ENCODE measurements at places on chromosomes 13 and 19.

DNA sequence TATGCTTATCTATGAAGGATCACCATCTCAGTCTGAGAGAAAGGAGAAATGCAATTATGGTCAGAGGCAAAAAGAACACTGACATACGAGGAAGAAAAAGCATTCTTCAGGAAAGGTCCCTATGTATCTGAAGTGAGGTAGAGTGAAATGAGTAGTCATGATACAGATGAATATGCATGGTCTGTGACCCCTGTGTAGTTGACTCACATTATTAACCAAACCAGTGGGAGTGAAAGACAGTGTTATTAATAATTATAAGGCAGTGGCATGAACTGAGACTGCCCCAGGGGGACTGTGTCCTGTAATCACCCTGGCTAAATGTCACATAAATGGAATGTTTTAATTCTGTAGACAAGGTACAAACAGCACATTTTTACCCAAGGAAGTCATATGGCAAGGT lies 1320.2 kb upstream of the PCDH9 start:
- DNase-seq = no peak

- DNase-seq = no peak
Observed at GRCh38 chr13:100447831-100448230, 140.8 kb downstream of the GGACT start.

GRCh38 chr19:33508941-33509614 lies 12.5 kb downstream of the PEPD start:
- DNase-seq = no peak

DNA sequence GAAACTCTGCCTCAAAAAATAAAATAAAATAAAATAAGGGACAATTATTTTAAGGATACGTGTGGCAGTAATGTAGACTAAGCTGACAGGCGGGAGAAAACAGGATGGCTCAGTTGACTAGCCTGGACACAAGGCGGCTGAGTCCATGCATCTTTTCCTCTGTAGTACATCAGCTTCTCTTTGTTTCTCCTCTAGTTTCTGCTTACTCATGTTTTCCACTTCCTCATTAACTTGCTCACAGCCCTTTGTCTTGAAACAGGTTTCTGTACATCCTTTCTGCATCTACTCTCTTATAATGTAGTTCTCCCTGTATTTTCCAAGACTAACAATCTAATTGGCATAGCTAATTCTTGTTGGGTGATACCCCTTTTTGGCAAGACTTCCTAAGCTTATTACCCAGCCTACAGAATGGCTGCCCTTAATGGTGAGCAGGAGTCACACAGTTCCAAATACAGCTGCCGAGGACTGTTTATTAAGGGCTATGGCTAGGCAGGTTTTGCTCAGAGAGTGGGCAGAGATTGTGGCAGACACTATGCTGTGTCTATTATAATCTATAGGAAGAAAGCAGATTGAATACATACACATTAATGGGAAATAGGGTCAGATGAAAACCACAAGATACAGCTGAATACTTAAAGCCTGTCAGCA lies 58.7 kb upstream of the KLF5 start:
- DNase-seq = no peak

DNA sequence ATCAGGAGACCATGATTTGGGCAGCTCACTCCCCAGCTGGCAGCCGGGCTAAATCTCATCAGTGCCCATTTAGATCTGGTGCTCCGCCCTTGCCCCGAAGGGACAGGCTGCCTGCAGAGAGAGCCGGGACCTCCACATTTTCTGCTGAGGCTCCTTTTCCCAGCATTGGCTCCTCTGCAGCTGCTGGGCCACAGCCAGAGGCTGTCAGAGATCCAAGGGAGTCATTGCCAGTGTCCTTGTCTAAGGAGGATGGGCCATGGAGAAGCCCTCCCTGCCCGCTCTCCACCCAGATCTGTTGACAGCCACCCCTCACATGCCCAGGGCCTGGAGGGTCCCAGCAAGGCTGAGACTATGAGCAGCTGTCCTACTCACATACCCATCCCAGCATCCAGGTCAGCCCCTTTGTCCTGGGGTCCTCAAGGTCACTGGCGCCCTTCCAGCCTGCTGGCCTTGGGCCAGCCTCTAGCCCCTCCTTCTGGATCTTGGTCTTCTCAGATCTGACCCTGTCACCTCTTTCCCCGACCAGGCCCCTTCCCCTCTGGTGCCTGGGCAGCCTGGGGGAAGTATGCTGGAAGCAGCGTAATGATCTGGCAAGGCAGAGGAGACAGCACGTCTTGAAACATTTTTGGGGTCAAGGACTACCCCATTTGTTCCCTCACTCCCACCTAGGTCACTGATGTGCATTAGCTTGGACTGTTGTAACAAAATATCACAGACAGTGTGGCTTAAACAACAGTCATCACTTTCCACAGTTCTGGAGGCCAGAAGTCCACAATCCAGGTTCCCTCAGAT lies 7.9 kb downstream of the PIN1 start:
- DNase-seq = no peak

- DNase-seq = no peak
Observed at GRCh38 chr13:110546378-110546777, 15.1 kb downstream of the RAB20 start.

DNA sequence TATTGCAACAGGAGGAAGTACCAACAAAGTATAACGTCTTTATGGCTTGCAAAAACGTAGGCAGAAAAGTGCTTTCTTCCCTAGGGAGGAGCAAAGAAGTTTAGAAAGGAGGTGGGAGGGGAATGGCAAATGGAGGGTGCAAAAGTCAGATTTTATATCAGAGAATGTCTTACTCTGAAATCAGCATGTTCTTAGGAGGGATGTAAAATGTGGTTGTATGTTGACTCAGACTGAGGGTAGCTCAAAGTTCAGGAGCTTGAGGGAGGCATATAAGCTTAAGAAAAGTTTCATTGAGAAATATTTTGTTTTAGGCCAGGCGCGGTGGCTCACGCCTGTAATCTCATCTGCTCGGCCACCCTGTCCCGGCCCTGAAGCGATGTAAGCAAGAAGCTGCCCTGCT lies 1.7 kb downstream of the ZNF90 start:
- DNase-seq = no peak

- no peak for DNase-seq
Observed at GRCh38 chr13:60332682-60333081, 64.3 kb upstream of the TDRD3 start.

DNA sequence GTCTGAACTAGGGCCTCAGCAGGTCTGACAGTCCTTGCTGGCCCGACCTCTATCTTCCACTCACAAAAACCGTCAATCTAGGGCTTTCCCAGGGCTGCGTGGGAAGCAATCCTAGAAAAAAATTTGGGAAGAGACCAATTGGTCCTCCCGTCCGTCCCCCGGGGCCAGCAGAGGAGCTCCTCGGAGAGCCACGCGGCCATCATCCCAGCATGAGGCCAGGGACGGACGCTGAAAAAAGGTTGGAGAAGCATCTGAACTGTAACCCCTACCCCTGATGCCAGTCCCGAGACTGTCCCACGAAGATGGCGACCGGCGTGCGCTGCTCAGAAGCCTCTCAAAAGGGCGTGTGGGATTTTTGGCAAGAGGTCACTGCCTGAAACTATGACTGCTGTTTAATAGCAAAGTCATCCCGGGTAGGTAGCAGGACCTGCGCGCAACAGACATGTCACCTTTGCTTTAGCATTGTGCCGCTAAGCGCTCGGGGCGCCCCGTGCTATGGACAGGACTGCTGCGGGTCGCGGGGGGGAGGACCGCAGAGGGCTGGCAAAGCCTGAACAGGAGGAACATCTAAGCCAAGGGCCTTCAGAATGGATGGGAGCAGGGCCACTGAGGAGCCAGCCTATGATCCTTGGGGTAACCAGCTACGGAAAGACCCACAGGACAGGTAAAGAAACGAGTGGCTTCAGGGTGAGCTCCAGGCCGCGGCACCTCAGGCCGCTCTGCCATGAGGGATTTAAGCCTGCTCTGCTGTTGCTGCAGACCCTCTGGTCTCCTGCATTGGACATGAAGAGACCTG lies 10.6 kb downstream of the AKAP8 start:
- DNase-seq = no peak

DNA sequence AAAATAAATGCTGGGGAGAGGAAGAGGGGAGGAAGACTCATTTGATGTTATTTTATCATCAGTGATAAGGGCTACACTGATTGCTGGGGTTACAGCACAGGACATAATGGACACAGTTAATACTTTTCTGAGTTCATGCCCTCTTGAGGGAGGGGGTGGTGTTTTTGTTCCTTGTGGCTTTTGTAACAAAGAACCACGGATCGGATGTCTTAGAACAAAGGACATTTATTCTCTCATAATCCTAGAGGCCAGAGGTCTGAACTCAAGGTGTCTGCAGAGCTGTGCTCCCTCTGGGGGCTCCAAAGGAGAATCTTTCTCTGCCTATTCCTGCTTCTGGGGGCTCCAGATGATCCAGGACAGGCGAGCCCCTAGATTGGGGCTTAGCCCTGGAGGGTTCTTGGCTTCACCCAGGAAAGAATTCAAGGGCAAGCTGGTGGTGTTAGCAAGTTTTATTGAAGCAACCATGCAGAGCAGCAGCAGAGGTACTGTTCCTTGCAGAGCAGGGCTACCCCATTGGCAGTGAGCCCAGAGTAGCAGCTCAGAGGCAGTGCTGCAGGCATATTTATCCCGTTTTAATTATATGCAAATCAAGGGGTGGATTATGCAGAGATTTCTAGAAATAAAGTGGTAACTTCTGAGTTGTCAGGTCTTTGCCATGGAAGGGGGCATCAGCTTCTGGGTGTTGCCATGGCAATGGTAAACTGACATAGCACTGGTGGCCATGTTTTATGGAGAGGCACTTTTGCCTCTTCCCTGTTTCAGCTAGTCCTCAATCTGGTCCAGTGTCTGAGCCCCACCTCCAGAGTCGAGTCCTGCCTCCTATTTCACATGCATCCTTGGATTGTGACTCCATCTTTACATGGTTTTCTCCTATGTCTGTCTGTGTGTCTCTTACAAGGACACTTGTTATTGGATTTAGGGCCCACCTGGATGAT lies 18.0 kb downstream of the VAV1 start:
- DNase-seq = no peak

DNA sequence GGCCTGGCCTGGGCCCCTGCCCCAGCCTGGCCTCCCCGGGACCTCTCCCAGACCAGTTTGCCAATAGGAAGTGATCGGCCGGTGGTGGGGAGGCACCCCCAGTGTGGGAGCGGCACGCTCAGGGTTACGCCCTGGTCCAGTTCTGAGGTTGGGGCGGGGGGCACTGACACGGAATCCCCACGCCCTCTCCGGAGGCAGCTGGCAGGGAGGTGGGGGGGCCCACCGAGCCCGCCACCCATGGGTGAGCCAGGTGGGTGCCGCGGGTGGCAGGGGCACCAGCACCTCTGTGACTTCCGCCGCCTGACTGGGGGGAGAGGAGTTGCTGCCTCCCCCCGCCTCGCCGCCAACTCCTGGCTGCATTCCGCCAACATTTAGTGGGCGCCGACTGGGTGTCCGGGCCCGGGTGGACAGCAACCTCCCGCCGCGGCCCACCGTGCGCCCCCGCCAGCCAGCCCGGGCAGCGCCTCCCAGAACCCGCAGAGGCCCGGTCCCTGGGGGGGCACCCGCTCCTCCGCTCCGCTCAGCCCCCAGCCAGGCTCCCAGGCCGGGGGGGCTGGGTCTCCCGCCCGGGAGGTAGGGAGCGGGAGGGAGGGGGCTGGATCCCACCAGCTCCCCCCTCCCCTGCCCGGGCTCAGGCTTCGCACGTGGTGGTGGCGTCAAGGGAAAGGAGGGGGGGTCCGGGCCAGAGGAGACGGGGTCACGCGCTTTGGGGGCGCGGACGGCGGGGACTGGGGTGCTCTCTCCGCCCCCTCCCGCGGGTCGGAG lies 2.0 kb downstream of the ZBTB7A start:
- DNase-seq = no peak

- DNase-seq = no peak
Observed at GRCh38 chr19:50322234-50322633, 6.9 kb downstream of the KCNC3 start.

DNA sequence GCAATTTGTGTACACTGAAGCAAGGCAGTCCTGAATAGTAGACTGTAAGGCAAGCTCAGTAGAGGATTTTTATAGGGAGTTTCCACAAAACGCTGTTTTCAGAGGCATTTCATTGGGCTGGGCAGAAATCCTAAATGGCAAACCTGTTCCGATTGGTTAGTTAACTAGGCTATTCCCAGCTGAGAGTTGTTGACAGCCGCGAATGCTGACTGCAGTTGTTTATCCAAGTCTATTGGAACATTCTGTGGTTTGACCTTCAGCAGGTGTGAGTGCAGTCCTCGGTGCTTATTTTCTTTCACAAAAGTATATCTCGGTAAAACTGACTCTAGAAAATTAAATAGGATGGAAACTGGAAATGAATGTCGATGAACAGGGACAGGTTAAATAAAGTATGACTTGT lies 45.4 kb downstream of the TPT1 start:
- DNase-seq = no peak

GRCh38 chr19:13172346-13173138 lies 22.3 kb downstream of the IER2 start:
- no peak for DNase-seq

DNA sequence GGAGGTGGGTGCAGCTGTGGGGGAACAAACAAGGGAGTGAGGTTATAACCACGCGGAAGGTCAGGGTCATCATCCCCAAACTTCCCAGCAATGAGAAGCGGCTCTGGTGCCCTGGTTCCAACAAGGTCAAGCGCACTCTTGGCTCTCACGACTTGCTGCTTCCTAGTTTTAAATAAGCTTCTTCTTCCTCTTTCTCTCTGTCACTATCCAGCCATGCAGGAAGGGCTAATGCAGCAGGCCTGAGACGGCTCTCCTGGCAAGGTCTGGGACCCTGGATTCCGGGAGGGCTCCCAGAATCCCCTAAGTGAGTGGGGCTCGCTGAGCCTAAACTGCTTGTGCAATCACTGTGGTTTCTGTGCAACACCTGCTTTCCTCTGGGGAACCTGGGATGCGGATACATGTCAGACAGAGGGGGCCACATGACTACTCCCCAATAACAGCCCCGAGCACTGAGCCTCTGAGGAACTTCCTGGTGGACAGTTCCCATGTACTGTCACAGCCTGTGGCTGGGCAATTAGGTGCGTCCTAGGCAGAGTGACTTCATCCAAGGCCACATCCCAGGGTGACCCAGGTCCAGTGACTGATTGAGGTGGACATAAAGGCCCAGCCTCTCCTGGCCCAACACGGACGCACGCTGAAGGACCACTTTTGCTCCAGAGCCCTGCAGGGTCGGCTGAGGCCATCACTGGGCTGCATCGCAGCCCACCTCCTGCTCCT lies 24.2 kb downstream of the VRK3 start:
- no peak for DNase-seq

GRCh38 chr19:50451223-50451534 lies 18.5 kb downstream of the MYBPC2 start:
- no peak for DNase-seq
